ENCODE measurements at places on chromosomes 3 and 15.

DNA sequence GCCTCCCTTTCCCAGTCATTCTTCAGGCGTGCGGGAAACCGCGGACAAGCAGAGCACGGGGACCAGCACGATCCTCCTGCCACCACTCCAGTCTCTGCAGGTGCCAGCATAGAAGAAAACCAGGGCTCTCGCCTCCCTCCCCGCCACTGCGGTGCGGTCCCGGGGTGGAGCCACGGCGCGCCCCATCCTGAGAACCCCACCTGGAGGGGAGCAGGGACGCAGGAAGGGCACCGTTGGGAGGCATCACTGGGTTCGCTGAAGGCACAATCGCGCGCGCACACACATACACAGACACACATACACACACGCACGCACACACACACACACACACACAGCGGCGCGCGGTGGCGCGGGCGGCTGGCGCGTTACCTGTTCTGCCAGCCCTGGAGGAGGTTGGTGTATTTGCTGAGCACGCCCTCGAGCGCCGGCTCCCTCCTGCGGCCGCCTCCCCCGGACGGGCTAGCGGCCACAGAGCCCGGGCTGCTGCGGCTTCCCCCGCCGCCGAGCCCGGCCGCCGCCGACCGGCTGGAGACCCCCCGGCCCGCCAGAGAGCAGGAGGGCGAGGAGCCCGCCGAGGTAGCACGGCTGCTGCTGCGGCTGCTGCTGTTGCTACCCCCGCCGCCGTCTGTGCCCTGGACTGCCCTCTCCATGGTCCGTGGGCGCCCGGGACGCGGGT is 394 bp downstream of the OSBPL10 start:
- no peak for DNase-seq

GRCh38 chr3:145807990-145808389 is 353.0 kb downstream of the PLOD2 start:
- no peak for DNase-seq

- peak; percentile 24 for DNase-seq
Measured at GRCh38 chr3:10164546-10165393, at the start of gene IRAK2. IRAK2 (plus strand) TSS chr3:10164919; CDS start chr3:10164955, 36 bp downstream.

DNA sequence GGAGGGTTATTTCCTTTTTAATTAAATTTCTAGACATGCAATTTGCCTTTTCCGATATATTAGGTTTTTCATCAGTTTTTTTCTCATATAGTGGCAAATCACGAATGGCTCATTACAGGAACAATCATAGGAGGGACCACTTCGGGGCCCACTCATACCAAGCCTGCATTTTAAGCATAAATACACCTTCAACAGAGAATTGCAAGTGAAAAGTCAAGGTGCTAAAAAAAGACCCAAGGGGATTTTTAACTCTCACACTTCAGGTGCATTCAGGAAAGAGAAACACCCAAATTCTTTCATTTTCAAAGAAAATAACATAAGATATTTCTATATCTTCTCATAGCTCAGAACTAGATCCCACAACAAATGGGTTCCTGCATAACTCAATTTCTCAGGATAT is 979.6 kb upstream of the NR2F2 start:
- no peak for DNase-seq

- no peak for DNase-seq
Measured at GRCh38 chr3:73426606-73427005, 198.1 kb downstream of the PDZRN3 start.

GRCh38 chr3:147341727-147342126 is 64.6 kb downstream of the ZIC4 start:
- DNase-seq, result no peak

DNA sequence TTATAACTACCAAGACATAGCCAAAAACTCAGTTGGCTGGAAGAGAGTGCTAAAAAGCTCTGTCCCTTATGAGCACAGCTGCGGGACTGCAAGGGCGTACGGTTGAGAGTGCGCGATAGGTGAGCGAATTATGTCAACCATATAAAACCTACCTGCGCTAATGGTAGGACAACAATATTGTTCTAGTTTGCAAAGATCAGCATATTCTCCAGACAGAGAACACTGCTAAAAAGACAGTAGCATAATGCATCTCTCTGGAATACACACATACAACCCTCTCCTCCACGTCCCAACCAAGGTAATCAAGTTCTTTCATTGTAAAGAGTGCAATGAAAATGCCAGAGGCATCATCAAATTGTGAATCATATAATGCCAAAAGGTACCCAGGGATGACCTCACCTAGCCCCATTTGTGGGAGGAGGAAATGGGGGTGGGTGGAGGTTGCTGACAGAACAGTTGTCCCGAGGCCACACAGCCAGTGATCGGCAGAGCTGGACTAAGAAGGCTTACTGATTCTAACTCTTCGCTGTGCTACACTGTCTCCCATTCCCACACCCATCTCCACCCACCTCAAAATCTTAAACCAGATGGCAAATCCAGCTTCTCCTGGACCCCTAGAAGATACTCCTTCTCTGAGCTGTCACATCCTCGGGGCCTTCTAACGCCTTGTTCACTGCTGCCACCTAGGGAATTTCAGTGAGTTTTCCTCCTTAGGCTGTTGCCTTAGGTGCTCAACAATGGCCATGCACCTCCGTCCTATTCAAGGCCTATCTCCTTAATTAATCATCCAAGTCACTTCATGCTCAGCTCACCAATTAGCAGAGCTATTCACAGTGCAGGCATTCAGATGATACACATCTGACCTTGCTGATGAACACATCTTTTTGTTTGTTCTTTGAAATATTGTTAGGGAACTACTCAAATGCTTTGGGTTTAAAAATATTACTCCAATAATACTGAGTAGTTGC is 60.7 kb downstream of the RPL22L1 start:
- no peak for DNase-seq

GRCh38 chr15:93189561-93189960 is 100.5 kb upstream of the RGMA start:
- DNase-seq, result no peak

All from stimulated activated CD8-positive, alpha-beta memory T cell treated with anti-CD3 and anti-CD28 coated beads, Interleukin-15, amount 100 ng/mL, for 1 hour (primary cell).